ENCODE measurements at places on chromosomes 7 and 10.
A peak's percentile ranks its signal among the peaks of the same experiment; 100 is the strongest.

DNA sequence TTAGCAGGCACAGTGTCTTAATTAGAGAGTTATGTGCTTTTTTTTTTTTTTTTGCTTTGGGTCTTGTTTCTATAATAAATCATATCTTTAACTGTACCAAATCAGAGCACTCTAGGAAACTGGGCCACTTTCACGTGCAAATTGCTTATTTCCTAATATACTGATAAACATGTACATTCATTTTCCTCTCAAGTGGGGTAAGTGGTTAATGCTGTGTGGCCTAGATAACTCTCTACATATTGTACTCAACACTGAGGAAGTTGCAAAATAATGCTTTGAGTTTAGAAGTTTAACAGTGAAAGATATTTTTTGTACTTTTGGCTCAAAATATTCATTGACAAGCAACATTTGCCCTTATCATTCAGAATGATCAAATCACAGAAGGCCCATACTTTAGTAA, 115.9 kb upstream of the IFRD1 start:
- DNase-seq = no peak

- no peak for DNase-seq
These were observed 44.4 kb downstream of the JAKMIP3 start for GRCh38 chr10:132110111-132110521.

GRCh38 chr10:52811776-52812175, 39.2 kb upstream of the MBL2 start:
- DNase-seq = no peak

GRCh38 chr7:151558575-151558974, 38.9 kb upstream of the RHEB start:
- peak; percentile 77 for DNase-seq

GRCh38 chr10:78165617-78166016, 132.0 kb downstream of the RPS24 start:
- no peak for DNase-seq

GRCh38 chr10:88289342-88289741, 293.8 kb downstream of the RNLS start:
- DNase-seq = no peak

DNA sequence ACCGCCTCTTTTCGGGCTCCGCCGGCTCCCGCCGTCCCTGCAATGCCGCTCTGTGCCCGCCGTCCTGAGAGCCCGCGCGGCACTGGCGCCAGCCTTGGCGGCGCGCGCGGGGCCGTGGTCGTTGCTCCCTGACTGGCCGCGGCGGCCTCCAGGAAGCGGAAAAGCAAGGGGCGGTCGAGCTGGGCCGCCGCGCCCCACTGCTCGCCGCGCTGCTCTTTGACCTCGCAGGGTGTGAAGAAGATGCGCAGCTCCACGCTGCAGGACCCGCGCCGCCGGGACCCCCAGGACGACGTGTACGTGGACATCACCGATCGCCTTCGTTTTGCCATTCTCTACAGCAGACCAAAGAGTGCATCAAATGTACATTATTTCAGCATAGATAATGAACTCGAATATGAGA, at the start of gene CDC14C:
TSS of gene CDC14C (plus strand) at position 115 of the 400 bp plus-strand sequence. CDS start at position 241, 126 bp downstream.
- no peak for DNase-seq

Measured in AG10803 (cell line).